ENCODE measurements at places on chromosomes 12 and 14.

GRCh38 chr12:102879144-102879763 is 37.8 kb downstream of the PAH start:
- DNase-seq: peak; percentile 26

GRCh38 chr14:45251912-45252311 is 1.1 kb downstream of the MIS18BP1 start:
- no peak for DNase-seq

DNA sequence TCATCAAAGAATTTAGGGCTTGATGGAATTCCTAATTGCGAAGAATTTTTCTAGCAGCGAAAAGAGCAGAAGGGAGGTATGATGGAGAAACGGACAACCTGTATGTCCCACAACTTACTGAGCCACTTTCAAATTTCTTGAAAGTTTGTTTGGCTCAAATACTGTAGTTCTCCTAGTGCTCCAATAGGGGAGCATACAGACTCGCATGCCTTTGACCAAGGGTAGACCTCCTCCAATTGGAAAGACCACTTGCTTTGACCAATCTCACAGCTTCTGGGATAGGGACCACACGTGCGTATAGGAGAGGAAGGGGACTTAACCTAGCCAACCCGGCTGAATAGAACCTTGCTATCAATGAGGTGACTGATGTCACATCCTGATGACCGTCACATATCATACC is 28.6 kb downstream of the SLC35F4 start:
- no peak for DNase-seq

DNA sequence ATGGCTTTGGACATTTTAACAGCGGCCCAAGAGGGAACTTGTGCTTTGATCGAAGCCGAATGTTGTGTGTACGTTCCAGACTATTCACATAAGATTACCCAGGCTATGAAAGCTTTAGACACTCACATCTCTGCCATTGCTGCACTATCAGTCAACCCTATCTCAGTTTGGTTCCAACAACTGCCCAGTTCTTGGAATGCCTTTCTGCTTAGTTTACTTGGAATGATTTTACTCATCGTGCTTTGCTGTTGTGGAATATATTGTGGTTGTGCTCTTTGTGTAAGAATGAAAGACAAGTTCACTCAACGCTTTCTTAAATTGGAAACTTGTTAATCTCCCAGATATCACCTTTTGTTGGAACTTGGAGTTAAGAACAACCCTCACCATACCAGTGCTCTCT is 498.2 kb downstream of the GLT1D1 start:
- no peak for DNase-seq

DNA sequence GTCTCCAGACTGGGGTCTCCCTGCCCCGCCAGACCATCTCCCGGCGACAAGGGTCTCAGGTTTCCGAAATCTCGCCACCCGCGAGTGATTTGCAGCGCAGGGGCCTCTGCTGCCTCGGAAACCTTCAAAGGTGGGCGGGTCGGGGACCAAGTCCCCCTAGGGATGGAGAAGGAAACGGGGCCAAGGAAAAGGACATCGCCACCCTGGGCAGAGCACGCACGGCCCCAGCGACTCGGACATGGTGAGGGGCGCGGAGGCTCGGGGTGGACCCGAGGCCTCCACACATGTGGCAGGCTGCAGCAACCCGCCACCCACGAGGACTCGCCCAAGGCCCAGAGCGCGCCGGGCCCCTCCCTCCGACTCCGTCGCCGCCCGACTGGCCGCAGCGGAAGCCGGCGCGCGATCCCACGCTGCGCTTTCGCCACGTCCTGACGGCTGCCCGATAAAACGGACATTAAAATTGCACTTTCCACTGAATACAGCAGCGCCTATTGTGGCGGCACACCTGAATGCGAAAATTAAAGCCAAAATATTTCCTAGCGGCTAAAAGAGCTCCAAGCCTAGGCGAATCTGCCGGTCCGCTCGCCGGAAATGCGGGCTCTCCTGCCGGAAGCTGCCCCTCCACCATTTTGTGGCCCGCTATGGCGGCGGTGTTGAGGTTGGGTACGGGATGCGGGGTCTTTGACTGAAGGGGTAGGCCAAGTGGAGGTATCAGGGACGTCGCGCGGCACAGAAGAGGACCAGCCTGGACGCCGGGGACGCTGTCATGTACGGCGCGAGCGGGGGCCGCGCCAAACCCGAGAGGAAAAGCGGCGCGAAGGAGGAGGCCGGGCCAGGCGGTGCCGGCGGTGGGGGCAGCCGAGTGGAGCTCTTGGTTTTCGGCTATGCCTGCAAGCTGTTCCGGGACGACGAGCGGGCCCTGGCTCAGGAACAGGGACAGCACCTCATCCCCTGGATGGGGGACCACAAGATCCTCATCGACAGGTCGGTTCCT is at the start of gene SFSWAP:
SFSWAP (plus strand) TSS at position 627 of the 994 bp plus-strand sequence; CDS start at position 767, 140 bp downstream.
- DNase-seq: peak; percentile 83

- no peak for DNase-seq
These were observed 907.5 kb upstream of the MDGA2 start for GRCh38 chr14:48582938-48583337.

DNA sequence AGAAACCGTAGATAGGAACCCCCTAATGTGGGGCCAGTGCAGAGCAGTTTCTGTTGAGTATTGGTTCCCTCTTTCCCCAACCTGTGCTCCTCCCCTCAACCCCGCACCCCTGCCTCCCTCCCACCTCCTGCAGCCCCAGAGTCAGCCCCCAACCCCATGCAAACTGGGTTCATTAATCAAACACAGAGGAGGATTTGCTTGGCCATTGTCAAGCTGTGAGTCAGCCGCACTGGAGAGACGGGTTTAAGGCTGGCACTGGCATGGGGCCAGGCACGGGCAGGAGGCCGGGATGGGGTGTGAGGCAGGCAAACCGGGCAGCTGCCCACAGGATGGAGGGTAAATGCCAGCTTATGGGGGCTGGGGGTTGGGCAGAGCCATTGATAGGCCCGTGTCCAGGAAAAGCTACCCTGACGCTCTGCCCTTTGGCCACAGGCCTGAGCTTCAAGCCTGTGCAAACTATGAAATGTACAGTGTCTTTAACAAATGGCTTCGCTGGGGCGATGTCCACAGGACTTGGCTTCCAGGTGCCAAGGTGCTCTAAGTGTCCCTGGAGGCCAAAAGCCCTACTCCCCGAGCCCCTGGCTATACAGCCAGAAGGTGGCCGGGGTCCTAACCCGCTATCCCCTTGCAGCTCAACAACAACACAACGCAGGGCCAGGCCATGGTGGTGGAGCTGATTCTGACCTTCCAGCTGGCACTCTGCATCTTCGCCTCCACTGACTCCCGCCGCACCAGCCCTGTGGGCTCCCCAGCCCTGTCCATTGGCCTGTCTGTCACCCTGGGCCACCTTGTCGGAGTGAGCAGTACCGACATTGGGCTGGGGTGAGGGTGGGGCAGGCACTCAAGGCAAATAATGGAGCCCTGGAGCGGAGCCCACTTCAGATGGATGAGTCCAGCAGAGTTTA is 1.4 kb downstream of the AQP5 start:
- DNase-seq: no peak

DNA sequence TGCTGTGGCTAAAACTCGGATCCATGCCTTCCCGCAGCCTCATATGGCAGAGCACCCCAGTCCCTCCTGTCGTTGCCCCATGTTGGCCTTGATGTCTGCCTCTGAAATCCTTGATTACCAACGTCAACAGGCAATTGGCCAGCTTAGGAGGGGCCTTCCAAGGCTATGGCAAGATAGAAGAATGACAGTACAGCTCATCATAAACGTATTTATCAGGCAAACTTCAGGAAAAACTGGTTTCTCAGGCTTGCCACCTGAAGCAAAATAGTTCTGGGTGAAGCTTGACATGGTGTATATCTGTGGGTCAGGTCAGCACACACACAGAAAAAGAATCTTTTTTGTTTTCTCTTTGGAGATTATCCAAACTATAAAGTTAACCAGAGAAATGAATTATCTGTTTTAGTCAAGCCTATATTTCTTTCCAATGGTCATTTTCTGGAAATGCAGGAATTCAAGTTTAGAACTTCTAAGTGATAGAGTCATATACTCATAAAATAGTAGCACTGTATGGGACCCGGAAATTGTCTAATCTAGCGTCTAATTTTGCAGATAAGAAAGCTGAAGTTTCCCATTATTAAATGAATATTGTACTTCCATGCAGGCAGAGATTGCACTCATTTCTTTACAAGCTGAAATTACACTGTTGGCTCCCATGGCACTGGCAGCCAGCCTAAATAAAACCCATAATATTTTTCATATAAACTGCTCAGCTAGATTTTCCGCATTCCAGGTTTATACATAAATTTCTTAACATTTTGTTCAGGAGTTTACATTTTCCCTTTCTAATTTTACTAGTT is 24.4 kb upstream of the DUSP16 start:
- no peak for DNase-seq

- no peak for DNase-seq
These were observed 5.1 kb downstream of the RTL1 start for GRCh38 chr14:100898465-100898864.

DNA sequence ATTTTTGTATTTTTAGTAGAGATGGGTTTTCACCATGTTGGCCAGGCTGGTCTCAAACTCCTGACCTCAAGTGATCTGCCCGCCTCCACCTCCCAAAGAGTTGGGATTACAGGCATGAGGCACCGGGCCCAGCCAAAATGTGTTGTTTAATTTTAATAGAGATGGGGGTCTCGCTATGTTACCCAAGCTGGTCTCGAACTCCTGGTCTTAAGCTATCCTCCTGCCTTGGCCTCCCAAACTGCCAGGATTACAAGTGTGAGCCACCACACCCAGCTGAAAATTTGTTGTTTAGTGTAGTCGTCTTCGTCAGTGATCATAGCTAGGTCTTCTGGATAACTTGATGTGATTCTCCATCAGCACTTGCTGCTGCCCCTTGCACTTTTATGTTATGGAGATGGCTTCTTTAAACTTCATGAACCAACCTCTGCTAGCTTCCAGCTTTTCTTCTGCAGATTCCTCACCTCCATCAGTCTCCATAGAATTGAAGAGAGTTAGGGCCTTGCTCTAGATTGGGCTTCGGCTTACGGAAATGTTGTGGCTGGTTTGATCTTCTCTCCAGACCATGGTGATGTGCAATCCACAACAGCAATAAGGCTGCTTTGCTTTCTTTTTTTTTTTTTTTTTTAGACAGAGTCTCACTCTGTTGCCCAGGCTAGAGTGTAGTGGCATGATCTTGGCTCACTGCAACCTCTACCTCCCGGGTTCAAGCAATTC is 13.0 kb downstream of the ISCU start:
- DNase-seq: no peak

- DNase-seq: no peak
These were observed 546.2 kb upstream of the FOXG1 start for GRCh38 chr14:28220391-28220790.

DNA sequence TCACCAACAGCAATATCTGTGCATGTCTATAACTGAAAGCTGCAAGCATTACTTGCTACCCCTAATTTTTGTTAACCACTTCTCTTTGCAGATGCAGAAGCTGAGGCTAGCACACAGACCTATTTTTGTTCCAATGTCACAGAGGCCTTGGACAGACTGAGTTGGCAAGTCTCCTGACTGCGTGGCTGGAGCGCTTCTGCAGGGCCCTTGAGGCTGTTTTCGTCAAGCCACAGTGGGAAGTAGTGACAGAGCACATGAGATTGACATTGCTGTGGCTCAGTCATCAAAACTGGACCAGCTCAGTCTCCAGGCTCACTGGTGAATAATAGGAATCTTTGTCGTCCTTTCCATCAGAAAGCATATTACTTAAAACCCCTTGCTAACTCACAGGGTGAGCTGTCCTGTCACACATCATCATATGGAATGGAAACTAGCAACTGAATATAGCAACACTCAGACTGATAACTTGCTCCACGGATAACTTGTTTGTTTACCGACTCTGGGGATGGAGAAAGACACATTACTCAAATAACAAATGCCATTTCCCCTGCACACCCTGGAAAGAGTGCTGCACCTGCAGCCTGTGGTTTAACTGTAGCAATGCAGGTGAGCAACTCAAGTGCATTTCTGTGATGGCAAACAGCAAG is 43.6 kb upstream of the DDX11 start:
- DNase-seq: no peak

GRCh38 chr14:49768301-49769121 is 558 bp downstream of the KLHDC2 start:
- DNase-seq: peak; percentile 83

- DNase-seq: no peak
These were observed 899 bp upstream of the COL2A1 start for GRCh38 chr12:48005001-48005749.

- DNase-seq: no peak
These were observed 417.1 kb upstream of the CCDC196 start for GRCh38 chr14:66069036-66069435.

DNA sequence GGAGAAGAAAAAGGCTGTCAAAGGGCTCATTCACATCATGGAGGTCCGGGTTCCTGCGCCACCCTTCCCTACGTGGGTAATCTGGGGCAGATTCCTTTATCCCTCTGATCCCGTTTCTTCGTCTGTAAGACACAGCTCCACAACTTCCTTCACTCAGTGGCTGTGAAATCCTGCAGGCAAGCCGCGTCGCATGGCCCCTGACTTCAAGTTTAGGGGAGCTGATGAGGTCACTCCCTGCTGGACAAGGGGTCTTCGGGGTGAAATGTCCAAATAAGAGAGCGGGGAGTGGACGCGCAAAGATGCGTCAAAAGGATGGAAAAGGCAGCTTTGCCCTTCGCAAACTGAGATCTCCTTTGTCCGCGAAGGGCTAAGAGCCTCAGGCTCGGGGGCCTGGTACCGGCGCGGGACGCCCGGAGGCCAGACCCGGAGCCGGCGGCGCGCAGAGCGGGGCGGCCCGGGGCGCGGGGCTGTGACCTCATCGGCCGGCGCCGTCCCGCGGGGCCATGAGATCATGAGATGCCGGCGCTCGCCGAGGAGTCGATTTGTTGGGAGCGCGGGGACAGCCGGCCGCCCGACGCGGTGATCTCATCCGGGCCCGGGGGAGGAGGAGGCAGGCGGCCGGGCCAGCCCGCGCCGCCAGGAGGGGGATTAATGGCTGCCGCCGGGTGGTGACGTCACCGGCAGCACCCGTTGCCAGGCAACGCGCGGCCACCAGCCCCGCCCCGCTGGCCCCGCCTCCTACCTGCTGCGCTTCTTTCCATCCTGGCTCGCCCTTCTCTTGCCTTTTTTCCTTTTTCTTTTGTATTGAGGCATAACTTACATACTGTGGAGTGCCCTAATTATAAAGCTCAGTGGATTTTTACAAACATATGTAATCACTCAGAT is 62.1 kb downstream of the HRK start:
- DNase-seq: peak; percentile 87

- DNase-seq: no peak
These were observed 224.2 kb upstream of the EEA1 start for GRCh38 chr12:93153321-93153720.
